ENCODE measurements at places on chromosomes 1 and 21.
A peak's percentile ranks its signal among the peaks of the same experiment; 100 is the strongest.

DNA sequence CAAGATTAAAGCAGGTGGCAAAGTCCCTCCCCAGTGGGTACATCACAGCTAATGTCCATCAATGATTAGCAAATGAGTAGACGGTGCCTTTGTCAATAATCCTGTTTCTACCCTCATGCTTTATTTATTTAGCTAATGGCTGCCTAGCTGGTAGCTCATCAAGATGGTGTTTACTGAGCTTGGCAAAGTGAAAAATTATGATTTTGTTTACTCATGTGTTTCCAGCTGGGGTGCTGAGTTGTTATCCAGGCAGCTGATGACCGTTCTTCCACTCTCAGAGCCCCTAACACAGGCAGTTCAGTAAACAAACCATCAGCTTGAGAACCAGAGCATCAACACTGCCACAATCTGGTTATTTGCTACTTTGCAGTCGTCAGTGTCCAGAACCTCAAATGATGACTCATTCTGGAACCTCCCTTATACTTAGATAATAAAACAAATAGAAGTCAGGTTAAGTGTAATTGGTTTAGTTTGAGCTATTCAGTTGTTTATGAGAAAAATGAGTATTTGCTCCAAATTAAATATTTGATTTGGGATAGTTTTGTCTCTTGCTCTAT is 163.9 kb downstream of the ST6GALNAC5 start:
- no peak for DNase-seq

DNA sequence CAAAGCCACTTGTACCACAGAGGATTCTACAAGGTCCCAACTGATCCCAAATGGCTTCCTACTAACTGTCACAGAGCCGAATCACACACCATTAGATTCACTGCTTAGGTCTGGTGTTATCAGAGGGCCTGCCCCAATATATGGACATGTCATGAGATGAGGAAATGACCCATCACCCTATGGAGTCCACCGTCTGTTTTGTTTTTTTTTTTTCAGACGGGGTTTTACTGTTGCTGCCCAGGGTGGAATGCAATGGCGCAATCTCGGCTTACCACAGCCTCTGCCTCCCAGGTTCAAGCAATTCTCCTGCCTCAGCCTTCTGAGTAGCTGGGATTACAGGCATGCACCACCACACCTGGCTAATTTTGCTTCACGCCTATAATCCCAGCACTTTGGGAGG is 83.8 kb upstream of the ETS2 start:
- DNase-seq = no peak

DNA sequence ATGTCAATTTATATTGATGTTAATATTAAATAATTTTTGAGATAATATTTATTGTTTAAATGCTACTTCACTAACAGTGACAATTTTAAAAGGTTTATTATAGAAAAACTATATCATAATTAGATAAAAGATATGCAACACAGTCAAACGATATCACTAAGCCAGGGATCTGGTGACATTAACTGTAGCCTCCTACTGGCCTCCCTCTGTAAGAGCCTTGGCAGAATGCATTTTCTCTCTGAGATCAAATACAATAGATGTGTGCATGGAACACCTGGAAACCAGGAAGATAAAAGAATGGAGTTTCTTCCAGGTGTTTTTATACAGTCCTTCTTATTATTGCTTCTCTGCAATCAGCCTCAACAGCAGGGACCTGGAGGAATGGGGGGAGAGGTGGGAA is 1762.1 kb downstream of the BRINP3 start:
- no peak for DNase-seq

GRCh38 chr1:57142169-57142568 is 176.4 kb upstream of the C8B start:
- DNase-seq = no peak

- DNase-seq = no peak
Observed at GRCh38 chr21:34592120-34592955, 22.6 kb downstream of the RCAN1 start.

- DNase-seq = no peak
Observed at GRCh38 chr1:108512239-108513043, 47.5 kb upstream of the EEIG2 start.

DNA sequence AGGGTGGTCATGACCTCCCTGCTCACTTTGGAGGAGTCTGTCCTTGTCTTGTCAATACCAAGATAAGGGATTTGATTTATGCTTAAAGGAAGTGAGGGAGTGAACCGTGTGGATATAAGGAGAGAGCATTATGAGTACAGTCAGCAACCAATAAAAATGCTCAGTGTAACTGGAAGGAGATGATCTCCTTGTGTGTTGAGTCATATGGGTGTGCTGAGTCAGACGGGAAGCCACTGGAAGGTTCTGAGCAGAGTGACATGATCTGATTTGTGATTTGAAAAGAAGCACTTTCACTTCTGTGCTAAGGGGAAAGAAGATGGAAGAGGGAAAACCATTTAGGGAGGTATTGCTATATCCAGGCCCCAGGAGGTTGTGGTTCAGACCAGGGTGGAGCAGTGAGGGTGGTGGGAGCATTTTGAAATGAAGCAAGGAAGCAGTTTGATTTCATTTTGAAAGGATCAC is 2.5 kb upstream of the BCL10 start:
- DNase-seq = peak; percentile 32

GRCh38 chr1:213414911-213415310 is 363.9 kb downstream of the RPS6KC1 start:
- DNase-seq = no peak

- no peak for DNase-seq
Observed at GRCh38 chr1:25642574-25643108, 26.1 kb downstream of the MAN1C1 start.

DNA sequence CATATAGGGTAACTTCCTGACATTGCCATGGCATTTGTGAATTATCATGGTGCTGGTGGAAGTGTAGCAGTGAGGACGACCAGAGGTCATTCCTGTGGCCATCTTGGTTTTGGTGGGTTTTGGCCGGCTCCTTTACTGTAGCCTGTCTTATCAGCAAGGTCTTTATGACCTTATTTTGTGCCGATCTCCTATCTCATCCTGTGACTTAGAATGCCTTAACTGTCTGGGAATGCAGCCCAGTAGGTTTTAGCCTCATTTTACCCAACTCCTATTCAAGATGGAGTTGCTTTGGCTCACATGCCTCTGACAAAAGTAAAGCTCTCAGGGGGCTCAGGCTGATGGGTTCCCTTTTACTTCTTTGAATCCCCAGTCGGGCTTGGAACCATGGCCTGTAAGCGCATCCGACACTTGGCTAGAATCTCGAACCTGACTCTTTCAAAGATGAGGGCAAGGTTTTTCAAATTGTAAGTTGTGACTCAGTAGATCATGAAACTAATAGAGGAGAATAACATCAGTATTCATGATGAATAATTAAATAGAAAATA is 85.0 kb downstream of the GALNT2 start:
- no peak for DNase-seq

- DNase-seq = no peak
Observed at GRCh38 chr1:9808459-9808858, 15.3 kb downstream of the CLSTN1 start.

DNA sequence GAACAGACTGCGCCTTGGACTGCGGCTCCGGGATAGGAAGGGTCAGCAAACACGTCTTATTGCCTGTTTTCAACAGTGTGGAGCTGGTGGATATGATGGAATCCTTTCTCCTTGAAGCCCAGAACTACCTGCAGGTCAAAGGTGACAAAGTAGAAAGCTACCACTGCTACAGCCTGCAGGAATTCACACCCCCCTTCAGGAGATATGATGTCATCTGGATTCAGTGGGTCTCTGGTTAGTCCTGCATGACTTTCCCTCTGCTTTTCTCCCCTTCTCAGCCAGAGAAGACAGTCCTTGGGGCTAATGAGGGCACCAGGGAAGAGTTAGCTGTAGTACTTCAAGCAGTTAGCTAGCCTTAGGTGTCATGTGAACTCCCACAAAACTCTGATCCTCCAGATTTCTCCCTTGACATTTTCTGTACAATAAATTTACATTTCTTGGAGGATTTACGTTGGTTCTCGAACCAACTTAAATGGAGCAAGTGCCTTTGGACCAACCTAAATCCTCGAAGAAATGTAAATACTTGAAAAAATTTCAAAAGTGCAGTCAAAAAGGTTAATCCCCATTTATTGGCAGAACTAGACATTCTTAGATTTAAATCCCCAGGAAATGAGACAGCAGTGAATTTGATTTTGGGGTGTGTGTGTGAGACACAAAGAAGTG is 20.9 kb downstream of the NTMT2 start:
- DNase-seq = no peak

DNA sequence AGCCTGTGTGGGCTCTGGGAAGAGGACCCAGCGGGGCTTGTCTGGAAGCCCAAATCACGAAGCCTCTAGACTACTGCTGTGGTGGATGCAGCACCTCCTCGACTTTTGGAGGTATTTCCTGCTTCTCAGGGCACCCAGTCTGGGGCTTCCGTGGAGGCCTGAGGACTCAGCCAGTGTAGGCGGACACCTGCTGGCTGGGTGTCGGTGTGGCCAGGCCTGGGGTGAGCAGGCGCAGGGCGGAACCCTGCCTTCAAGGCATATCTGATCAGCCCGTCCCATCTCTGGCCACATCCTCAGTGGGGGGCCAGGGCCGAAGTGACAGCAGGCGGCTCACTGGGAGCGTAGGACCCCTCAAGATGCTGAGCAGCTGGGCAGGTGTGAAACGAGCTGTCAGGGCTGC is 6.9 kb downstream of the PLCH2 start:
- DNase-seq = no peak

DNA sequence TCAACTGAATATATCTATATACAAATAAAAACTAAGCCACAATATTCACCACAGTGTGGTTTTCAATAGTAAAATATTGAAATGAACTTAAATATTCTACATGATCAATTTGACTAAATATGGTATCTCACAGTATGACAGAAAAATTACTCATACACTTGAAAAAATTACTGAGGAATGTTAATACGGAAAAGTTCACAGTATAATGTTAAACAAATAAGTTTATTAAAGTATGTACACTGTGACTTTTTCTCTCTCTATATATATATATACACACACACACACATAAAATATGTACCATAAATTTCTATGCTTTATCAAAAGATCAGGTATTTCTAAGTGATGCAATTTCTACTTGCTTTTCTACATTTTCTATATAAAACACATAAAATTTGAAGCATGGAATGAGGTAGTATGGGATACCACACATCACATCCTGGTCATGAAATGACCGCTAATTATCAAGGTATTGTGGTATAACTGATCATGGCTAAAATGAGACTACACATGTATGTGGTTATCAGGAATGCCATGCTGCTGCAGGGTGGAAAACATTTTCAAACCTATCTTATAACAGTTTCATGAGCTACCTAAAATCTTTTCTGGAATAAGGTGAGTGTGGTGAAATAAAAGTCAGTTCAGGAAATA is 102.3 kb downstream of the CDC42BPA start:
- DNase-seq = no peak

GRCh38 chr1:66787641-66788040 is 13.4 kb downstream of the INSL5 start:
- no peak for DNase-seq

GRCh38 chr1:223106856-223107255 is 36.2 kb downstream of the TLR5 start:
- DNase-seq = no peak

DNA sequence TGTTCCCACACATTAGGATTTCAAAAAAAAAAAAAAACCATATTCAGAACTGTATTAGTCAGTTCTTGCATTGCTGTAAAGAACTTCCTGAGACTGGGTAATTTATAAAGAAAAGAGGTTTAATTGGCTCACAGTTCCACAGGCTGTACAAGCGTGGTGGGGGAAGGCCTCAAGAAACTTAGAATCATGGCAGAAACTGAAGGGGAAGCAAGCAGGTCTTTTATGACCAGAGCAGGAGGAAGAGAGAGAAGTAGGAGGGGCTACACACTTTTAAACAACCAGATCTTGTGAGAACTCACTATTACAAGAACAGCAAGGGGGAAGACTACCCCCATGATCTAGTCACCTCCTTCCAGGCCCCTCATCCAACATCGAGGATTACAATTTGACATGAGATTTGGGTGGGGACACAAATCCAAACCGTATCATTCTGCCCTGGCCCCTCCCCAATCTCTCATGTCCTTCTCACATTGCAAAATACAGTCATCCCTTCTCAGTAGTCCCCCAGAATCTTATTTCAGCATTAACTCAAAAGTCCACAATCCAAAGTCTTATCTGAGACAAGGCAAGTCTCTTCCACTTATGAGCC is 51.8 kb downstream of the POU2F1 start:
- no peak for DNase-seq

DNA sequence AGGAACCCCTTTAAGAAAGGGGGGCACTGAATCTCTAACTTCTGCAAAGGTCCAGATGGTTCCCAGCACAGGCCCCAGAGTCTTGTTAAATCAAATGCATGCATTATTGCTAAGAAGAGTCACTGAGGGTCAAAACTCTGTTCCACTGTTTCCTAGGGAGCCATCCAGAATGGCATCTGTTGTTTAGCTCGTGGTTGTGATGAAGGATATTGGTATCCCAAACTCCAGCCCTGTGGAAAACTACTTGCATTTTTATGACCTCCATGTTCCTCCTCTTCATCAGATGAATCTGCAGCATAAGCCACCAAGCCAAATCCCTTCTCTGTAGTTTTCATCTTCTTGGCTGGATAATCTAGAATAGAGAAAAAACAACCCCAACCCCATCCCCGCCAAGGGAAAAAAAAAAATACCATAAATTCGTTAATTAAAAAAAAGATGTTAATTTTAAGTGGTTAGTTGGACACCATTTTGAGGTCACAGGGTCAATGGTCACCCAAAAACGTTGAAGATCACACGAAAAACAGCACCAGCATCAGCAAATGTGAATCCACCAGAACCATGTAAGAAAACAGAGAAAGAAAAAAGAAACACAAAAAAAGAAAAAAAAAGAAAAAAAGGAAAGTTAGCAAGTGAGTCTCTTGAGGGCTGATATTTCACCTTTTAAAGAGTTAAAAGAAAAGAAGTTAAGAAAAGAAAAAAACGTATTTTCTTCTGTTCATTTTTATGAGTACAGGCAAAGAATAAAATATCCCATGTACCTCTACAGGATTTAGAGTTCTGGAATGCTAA is 3.0 kb upstream of the RIT1 start:
- DNase-seq = no peak
